AG08395 (cell line): ENCODE measurements at places on chromosomes 5 and 9.

- DNase-seq, result no peak
These were observed 199.4 kb downstream of the MEF2C start for GRCh38 chr5:88683506-88684135.

GRCh38 chr5:95956900-95957293 is 4.8 kb downstream of the ELL2 start:
- DNase-seq, result no peak

DNA sequence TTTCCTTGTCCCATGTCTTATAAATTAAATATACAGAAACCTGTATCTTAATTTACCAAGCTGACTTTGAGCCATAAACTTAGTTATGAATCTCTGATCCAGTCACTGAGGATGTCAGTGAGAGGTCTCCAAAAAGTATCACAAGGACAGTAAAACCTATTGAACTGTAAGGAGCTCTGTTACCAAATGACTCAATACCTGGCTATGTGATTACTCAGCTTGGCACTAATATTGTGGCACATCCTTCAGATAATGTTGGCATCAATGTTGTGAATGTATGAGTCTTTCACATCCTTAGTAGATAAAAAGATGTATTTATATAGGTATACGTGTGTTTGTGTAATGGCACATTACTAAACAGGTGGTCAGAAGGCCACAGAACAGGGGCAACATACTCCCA is 18.0 kb upstream of the CAPSL start:
- DNase-seq, result no peak

- DNase-seq, result peak; percentile 78
These were observed at the start of gene HCN1 for GRCh38 chr5:45696206-45696836. Gene HCN1, minus strand, starts transcription at chr5:45696380.

DNA sequence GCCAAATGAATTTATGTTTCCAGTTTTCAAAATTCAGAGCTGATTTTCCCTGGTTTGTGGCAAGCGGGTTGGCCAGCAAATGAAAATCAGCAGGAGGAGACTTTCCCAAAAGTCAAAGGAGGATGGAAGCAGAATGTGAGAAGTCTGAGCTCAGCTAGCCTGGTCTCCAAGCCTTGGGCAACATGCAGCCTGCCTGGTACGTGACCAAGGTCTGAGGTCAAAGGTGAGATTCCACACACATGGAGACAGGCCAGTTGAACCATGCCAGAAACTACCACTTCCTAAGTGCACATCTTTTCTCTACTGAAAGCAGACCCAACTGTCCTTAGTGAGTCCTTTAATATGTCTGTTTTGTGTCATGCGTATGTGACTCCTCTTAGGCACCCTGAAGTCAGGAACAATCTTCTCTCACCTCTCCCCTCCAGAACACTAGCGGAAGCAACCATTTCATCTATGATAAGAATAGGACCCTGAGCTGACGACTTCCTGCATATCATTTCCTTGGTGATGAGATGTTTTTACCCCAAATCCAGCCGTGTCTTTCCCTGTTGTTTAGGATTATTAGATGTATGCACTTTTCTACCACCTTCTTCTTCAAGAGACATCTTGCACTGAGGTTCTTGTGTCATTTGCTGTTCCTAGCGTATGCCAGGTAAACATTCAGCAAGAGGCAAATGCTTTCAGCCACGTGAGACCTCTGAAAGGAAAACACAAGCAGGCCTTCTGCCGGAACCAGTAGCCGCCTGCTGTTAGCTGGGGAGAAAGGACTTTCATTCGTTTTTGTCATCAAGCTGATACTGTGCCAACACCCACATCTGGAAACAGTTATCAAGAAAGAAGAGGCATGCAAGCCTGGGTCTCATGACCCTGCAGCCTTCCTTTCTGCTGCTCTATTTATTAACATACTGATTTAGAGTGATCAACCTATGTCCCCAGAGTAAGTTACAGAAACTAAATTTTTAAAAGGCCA is 9.7 kb upstream of the TGFBI start:
- DNase-seq, result peak; percentile 77

DNA sequence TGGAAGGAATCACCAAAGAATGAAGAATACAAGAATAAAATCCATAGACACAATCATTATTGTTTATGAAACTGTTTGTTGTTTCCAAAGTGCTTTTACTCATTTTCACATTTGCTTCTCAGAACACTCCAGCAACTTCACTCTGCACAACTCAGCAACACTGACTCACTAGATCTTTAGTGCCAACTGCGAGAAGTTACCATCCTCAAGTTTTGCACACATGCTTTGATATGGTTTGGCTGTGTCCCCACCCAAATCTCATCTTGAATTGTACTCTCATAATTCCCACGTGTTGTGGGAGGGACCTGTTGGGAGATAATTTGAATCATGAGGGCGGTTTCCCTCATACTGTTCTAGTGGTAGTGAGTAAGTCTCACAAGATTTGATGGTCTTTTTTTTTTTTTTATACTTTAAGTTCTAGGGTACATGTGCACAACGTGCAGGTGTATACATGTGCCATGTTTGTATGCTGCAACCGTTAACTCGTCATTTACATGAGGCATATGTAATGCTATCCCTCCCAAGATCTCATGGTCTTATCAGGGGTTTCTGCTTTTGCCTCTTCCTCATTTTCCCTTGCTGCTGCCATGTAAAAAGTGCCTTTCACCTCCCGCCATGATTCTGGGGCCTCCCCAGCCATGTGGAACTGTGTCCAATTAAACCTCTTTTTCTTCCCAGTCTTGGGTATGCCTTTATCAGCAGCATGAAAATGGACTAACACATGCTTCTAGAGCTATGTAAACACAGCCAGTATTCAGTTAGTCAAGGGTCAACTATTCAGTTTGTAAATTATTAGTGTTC is 36.9 kb downstream of the CLINT1 start:
- DNase-seq, result no peak

- no peak for DNase-seq
These were observed 80.3 kb downstream of the MAP1B start for GRCh38 chr5:72187388-72188075.

DNA sequence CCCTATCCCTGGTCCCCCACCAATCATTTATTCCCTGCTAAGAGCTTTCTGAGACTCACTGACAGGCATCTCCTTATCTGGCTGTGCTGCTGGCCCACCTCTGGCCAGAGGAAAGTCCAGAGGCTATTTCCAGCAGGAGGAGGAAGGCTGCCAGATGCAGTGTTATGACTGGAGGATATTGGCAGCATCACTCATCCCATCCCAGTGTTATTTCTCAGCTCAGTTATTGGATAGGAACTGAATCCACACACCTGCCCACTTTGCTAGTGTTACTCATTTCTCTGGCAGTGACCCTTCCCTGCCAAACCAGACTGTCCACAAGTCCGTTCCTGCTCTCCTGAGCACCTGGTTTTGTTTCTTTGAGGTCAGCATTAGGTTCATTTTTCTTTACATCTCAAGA is 228.2 kb downstream of the GRIA1 start:
- no peak for DNase-seq

GRCh38 chr5:377326-377981 is 55.9 kb downstream of the AHRR start:
- no peak for DNase-seq

DNA sequence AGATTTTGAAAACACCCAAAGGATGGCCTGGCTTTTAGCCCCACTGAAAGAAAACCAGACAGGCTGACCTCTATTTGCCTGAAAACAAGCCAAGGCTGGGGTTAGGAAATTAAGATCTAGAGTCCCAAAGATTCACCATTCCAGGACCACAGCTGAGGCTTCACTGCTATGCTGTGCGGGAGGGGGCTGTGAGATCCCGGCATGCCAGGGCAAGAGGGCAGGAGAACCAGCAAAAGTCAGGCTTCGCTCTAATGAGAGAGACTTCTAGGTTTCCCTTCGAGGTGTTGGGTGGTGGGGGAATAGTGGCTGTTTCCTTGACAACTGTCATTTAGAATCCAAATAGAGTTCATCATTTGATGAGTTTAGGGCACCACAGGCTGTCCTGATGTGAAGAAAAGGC is 152.9 kb upstream of the NFIB start:
- DNase-seq, result no peak

DNA sequence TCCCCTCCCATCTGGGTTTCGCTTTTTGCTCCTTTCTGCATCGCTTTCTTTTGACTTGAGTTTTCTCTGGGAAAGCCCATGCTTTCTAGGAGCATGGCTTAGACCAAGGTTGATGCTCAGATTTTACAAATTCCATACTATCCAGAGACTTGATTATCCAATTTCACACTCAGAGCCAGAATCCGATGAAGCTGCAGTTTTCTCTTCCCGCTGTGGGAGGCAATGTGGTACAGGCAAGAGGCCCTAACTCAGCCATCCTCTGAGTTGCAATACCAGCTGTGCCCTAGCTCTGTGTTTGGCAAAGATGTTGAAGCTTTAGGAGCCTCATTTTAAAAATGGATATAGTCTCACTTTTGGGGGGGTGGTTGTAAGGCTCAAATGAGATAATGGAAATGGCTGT is 85.1 kb downstream of the BRINP1 start:
- DNase-seq, result peak; percentile 13

DNA sequence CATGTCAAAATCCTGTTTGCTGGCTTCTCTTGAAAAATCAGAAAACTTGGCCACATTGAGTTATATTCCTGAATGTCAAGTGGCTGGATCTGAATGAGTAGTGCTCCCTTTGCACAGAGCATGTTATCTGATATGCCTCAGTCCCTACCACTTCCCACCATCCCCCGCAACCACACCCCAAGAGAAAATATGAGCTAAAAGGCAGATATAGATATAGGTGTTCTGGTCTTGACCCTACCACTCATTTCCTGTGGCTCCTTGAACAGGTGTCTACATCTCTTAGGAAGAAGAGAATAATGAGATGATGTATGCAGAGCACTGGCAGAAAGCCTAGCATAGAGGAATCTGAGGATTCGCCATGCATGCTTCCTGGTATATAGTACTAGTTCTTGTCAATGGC is 6.6 kb upstream of the CYSTM1 start:
- DNase-seq, result no peak

DNA sequence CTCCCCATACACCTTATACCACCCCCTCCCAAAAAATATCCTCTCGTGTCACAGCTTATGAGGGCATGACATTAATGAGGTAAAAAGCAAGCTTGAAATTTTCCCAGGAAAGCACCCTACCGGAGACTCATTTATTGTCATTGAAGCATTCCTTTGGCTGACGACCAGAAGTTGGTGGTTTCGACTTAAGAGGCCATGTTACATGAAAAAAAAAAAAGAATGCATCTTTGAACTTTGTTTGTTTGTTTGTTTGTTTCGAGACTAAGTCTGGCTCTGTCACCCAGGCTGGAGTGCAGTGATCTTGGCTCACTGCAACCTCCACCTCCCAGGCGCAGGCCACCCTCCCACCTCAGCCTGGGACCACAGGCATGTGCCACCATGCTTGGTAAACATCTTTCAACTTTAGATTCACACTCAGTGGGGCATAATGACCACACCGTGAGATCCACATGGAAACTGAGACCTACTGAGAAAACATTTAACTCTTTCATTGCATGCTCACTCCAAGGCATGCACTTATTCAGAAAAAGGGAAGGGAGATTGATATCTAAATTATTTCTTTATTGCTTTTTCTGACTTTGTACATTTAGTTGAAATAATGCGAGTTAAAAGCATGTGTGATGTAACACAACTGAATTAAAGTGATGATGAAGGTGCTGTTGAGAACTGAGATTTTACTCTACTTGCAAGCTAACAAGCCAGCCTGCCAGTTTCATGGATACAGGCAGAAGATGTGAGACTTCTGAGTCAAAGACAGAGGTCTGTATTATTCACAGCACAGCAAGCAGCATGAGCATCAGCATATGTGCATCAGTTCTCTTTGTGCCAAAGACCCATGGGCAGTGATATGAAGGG is 5.1 kb upstream of the RAB14 start:
- no peak for DNase-seq

GRCh38 chr5:154265197-154265773 is 74.8 kb downstream of the GALNT10 start:
- no peak for DNase-seq

GRCh38 chr5:175248416-175248905 is 195.5 kb downstream of the DRD1 start:
- no peak for DNase-seq

DNA sequence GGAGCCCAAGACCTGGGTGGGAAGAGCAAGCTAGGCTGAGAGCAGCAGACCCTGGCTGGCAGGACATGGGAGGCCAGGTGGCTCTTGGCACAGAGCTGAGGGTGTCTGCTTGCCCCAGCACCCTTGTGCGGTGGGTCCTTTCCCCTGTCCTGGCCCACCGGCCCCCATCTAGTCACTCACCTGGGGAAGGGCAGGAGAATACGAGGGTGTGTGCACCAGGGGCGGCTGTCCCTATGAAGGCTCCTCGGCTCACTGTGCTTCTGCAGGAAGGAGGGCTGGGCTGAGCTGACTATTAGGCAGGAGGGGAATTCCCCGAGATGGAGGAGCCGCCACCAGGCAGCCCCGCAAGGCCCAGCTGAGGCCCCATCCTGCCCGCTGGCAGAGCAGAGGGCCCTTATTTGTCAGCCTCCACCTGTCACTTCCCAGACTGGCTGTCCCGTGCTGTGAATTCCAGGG is 6.1 kb upstream of the TNIP1 start:
- DNase-seq, result no peak

DNA sequence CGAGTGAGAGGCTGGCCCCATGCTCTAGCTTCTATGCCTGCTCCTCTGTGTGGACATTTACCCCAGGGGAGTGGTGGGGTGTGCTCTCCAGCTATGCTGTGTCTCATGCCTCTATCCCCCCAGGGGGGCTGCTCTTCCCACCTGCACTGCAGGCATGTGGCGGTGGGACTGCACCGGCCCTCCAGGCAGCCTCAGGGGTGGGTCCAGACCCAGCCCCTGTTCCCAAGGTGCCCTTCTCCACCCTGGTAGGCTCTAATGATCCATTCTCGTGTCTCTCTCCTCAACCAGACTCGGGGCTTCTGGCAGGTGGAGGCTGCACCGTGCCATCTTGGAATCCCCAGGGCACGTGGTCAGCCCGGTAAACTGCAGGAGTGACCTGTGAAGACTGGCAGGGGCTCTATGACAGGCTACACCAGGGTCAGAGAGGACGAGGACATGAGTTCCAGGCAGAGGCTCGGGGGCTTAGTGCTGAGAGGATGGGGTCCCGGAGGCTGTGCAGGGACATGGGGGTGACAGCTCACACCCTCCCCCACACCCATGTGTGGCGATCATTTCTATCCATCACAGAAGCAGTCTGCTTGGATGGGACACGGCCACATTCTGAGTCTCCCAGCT is 22.7 kb upstream of the COL5A1 start:
- no peak for DNase-seq

GRCh38 chr9:136936645-136937170 is 7.8 kb downstream of the FBXW5 start:
- DNase-seq, result no peak

DNA sequence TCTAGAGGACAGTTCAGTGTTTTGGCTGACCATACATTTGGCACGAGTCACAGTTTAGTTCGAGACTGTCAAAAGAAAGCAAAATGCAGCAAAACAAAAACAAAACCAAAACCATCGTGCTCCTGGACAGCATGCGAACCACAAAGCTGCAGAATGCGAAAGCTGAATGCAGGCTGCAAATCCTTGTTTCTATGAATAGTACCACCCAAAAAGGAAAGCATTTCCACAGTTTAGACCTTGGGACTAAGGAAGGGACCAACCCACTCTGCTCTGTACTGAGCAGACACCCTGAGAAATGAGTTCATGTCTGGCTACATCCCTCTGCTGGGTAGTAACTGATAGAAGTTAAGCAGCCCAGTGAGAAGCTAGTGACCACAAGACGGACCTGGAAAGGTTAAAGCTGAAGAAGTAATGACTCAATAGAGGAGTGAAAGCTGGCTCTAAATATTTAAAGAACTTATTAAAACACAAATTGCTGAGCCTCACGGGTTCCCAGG is 3.9 kb downstream of the GCNT4 start:
- peak; percentile 46 for DNase-seq
